ENCODE measurements at places on chromosomes 6 and 20.
A peak's percentile ranks its signal among the peaks of the same experiment; 100 is the strongest.

DNA sequence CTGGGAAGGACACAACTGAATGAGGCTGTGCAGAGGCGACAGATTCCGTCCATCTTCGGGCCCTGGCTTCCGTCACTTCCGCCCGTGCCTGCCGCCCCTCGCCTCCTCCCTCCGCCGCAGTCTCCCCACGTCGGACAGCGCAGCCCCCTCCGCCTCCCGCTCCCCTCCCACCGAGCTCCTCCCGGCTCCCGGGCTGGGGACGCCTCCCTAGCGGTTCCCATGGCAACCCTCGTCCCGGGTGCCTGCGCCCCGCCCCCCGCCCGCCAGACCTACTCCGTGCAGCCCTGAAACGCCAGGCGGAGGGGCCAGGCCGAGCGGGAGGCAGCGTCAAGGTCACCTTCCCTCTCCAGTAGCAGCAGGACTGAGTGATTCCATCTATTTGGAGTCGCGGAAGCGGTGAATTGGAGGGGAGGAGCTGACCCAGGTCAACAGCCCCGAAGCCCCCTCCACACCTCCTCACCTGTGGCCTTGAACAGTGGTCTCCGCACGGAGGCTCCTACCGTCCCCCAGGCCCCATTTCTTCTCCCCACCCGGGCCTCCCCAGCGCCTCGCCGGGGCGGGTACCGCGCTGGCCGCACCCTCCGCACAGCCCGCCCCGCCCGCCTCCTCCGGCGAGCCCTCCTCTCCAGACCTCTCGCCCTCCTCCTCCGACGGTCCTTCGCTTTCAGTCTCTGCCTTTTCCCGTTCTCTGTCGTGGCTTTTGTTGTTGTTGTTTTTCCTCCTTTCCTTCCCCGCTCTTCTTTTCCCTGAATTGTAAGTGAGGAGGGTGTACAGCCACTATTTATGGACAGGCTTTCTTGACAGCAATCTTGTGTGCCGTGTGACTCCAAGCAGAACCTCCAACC, 951 bp downstream of the NRSN2 start:
- peak; percentile 84 for DNase-seq

DNA sequence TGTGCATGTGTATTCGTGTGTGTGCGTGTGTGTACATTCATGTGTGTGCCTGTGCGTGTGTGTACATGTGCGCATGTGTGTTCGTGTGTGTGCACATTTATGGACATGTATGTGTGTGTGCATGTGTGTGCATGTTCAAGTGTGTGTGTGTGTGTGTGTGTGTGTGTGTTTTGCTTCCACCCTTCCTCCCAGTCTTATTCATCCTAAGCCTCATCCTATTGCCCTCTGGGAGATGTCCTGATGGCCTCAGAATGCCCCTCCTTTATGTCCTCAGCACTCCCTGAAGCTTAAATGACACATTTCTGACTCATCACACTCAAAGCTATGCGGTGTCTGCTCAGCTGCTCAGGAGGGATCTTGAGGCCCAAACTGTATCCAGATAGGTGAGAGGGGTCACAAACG, 76.6 kb upstream of the CCDC167 start:
- DNase-seq, result no peak

GRCh38 chr6:112298021-112298745, 43.8 kb upstream of the LAMA4 start:
- DNase-seq, result no peak

DNA sequence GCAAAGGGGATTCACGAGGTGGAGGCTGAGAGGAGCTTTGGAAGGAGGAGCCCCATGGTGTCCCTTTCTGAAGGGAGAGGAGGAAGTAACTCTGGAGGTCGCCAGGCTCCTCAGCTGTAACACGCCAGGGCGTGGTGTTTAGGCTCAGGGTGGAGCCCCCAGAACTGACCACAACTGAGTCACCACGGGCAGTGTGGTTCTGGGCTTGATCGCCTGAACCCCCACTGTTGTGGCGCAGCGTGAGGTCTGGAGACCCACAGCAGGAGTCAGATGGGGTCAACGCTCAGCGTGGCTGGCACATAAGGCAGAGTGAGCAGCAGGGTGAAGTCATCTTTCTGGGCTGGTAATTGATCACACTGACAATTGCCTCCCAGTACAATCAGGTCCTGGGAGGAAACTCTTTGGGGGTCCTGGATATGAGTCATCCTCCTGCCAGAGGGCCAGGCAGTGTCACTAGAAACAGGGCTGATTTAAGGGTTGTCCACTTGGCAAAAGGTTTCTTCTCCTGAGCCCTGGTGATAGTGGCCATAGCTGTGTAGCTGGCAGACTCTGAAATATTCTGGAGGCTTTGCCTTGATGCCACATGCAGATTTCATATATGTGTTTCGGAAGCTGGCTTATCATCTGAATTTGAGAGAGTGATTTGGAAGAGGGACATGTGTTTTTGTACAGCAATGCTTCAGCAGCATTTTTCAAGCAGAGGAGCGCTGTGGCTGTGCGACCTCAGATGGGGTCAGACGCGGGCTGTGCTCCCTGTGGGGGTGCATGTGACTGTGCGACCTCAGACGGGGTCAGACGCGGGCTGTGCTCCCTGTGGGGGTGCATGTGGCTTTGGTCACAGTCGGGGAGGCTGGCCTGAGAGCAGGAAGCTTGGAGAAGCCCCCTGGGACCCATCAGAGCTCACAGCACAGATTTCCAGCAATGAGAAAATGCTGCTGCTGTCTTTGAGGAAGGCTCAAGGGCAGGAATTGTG, 50.0 kb downstream of the SYNJ2 start:
- DNase-seq, result no peak

GRCh38 chr6:34674268-34674639, 22.3 kb downstream of the ILRUN start:
- DNase-seq, result no peak

- no peak for DNase-seq
Measured at GRCh38 chr6:148443798-148444560, 101.3 kb downstream of the SASH1 start.

GRCh38 chr6:29516108-29516507, 28.4 kb upstream of the MAS1L start:
- DNase-seq, result no peak

DNA sequence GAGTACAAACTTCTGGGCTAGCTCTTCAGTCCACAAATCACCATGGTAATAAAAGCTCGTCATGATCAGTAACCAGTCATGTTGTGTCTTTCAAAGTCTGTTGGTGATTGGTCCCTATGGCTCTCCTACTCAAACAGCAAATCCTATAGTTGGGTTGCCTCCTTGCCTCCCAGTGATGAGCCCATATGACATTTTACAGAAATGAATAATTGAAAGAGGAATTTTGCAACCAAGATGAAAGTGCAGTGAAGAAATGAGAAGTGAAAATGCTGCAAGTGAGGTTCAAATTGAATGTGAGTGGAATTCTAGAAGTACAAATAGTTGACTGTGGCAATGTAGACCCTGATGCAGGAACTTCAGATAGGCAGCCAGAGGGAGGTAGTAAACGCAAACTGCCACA, 5.1 kb upstream of the SIRPD start:
- no peak for DNase-seq

Measured in NCI-H1048 (cell line).